ENCODE measurements at places on chromosomes 1 and 21. TPM values are rescaled to one million over a fixed set of nuclear protein-coding genes. Genes with fewer than 3 reads are reported as not detected.

- no peak overlapping the region for H3K4me3 ChIP-seq
- no peaks in the 10 kb centered on the region for H3K27me3 ChIP-seq
- H3K4me1 ChIP-seq, result no peaks in the 10 kb centered on the region
- H3K27ac ChIP-seq, result no peak overlapping the region
These were observed 189.2 kb downstream of the DYRK1A start for GRCh38 chr21:37555672-37556261.

DNA sequence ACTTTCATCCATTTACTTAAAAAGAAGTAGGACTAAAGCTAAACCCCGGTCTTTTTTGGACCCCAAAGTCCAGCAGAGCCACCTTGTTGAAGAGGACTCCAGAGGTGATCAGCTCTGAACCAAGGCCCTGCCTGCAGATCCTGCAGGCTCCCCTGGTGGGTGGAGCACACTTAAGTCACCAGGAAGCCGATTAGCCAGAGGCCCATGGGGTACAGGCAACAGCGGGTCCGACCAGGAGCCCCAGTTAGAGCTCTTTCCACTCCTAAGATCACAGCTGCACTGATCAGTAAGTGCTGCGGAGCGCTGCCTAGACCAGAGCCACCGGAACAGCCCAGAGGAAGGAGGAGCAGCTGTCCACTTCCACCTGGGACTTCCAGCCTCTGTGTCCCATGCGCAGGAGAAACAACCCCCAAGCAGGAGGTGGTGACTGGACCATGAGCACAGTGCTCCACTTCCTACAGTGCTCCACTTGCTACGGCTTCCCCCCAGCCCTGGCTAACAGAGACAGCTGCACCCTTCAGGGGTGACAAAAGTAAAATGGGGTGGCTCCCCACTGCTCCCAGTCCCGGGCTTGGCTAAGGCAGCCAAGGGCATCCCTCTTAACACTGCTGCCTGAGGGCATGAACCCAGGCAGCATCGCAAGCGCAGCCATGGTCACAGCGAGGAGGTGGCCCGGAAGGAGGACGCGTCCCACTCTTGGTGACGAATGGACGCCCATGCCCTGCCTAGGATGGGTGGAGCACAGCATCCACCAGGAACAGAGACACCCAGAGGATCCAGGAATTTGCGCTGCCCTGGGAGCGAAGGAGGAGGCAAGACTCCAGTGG is 58.0 kb downstream of the NPHP4 start:
- H3K4me3 ChIP-seq, result no peak overlapping the region
- peak; percentile 50 for DNase-seq
- H3K27me3 ChIP-seq, result no peaks in the 10 kb centered on the region
- H3K36me3 ChIP-seq, result peaks cover 6% of the 10 kb centered on the region
- H3K4me1 ChIP-seq, result peaks cover 24% of the 10 kb centered on the region

GRCh38 chr1:236618507-236618906 is 14.2 kb upstream of the HEATR1 start:
- H3K36me3 ChIP-seq, result no peaks in the 10 kb centered on the region
- H3K27me3 ChIP-seq, result peaks cover 18% of the 10 kb centered on the region
- H3K27ac ChIP-seq, result no peak overlapping the region
- H3K4me1 ChIP-seq, result no peaks in the 10 kb centered on the region
- no peak for DNase-seq
- no peak overlapping the region for H3K4me3 ChIP-seq

GRCh38 chr1:230359992-230360668 is 66.0 kb downstream of the PGBD5 start:
- no peak overlapping the region for H3K4me3 ChIP-seq
- no peaks in the 10 kb centered on the region for H3K27me3 ChIP-seq
- H3K27ac ChIP-seq, result no peak overlapping the region
- no peak for DNase-seq

- H3K4me3 ChIP-seq, result no peak overlapping the region
- no peak for DNase-seq
- H3K27me3 ChIP-seq, result no peaks in the 10 kb centered on the region
These were observed 47.6 kb downstream of the IRF2BP2 start for GRCh38 chr1:234562334-234562733.

DNA sequence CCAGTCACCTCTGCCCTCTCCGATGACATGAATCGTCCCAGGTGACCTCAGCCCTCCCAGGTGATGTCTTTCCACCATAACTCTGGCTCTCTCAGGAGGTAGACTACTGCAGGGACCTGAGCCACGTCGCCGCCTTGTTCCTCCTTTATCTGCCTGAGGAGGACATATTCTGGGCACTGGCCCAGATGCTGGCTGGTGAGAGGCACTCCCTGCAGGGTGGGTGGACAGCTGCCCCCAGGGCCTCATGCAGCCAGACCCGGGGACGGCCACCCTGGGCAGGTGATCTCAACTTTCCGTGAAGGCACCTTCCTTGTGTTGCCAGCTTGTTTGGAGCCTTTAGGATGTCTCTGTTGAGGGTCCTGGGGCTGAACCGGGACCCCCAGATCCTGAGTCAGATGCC is 13.9 kb upstream of the ZBTB17 start:
- H3K27me3 ChIP-seq, result no peaks in the 10 kb centered on the region
- H3K4me3 ChIP-seq, result no peak overlapping the region
- H3K27ac ChIP-seq, result no peak overlapping the region
- no peaks in the 10 kb centered on the region for H3K36me3 ChIP-seq

Gene S100A6
- 264 TPM for total RNA-seq

- no peaks in the 10 kb centered on the region for H3K36me3 ChIP-seq
- no peak overlapping the region for H3K4me3 ChIP-seq
- peaks cover 5% of the 10 kb centered on the region for H3K4me1 ChIP-seq
- no peak overlapping the region for H3K27ac ChIP-seq
- DNase-seq, result no peak
- H3K27me3 ChIP-seq, result peaks cover 8% of the 10 kb centered on the region
These were observed 14.9 kb downstream of the PLA2G2A start for GRCh38 chr1:19964542-19964941.

Gene MAP10
- total RNA-seq, result 0.73 TPM

Gene CDKN2C
- total RNA-seq, result 11.6 TPM

Measured in suprapubic skin (tissue), 4 donors.